ENCODE measurements at places on chromosomes 6 and 20.

GRCh38 chr6:71410164-71410566 is 121.6 kb downstream of the OGFRL1 start:
- no peak for DNase-seq

GRCh38 chr20:38452880-38453624 is 17.9 kb upstream of the SNHG17 start:
- DNase-seq: no peak

DNA sequence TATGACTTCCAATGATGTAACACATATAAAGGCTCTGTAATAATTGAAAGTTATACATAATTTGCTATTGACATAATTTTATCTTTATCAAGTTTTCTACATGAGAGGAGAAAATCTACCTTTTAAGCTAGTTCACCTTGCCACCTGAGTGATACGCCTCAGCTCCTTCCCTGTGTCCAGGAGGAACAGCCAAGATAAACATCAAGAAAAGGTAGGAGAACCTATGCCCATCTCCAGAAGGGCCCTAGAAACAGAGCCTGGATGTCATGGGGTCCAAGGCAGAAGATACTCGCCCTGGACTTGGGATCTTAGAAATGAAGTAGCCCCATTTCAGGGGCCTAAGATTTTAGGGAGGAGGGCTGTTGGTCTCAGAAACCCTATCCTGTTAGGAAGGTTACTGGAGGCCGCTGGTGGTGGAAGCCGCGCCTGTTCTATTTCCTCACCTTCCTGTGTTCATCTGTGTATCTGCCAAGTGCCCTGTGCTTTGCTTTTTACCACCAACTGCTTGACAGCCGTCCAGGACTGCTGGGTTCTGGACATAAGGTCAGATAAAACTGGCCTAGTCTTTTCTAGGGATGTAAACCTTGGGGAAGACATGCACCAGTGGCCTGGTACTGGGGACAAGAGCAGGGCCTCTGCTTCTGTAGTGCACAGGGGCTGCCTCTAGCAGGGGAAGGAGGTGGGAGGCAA is 178.5 kb downstream of the ARID1B start:
- no peak for DNase-seq

DNA sequence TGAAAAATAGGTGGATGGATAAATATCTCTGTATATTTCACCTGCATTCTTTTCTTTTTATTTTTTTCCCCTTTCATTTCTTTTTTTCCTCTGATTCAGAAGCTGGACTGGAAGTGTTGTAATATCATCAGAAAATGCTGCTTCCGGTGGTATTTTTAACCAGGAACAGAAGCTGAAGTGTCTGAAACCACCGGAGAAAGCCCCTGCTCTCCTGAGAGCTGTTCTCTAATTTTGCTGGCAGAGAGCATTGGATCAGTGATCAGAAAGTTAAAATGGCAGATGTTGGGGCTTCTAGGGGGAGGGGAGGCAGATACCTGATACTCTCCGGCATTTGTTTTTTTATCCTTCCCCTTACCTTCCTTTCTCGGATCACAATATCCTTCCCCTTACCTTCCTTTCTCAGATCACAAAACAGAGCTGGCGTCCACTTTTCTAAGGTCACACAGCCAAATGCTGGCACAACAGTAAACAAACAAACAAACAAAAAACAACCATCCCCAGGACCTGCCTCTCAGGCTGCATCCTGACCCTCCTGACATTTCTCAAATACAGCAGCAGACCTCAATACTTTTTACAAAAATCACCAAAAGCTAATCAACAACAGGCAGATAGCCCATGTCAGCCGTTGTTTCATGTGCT is 143.2 kb upstream of the ZNF217 start:
- DNase-seq: peak; percentile 44

GRCh38 chr20:43843965-43844660 is 70.5 kb upstream of the TOX2 start:
- DNase-seq: no peak

- DNase-seq: no peak
These were observed 74.9 kb upstream of the CLDN20 start for GRCh38 chr6:155188707-155189496.

- DNase-seq: no peak
These were observed 361.6 kb upstream of the RUNX2 start for GRCh38 chr6:44966449-44967092.

DNA sequence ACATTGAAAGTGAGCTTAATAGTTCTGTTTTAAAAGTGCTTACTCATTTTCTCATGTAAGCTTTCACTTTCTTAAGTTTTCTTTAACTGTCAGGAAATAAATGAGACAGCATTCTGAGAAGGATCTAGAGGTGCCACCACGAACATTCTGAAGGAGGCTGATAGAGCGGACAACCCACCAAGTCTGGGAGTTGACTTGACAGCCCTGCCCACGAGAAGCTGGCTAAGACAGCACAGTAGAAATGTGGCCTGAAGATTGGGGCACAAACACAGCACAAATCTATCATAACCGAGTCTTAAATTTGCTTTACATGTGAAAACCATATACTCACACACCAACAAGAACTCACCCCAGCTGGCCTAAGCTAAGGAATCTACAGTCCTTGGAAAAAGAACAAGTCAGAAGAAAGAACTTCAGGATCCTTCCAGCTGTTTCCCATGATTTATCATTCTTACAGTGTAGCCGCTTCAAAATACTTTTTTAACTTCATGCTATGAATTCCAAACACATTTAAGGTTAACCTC is 144.2 kb upstream of the TNFAIP3 start:
- DNase-seq: peak; percentile 73

DNA sequence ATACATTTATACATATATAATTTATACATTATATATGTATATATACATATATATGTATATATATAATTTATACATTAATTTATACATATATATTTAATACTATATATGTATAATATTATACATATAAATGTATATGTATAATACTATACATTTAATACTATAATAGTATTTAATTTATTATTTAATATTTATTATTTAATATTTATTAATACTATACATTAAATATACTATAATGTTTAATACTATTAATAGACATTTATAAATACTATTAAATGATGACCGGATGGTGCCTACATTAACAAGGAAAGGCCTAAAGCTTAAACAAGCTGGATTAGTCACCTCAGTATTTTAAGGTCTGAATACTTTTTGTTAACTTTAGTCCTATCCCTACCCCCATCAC is 145.9 kb upstream of the HTR1E start:
- DNase-seq: no peak

DNA sequence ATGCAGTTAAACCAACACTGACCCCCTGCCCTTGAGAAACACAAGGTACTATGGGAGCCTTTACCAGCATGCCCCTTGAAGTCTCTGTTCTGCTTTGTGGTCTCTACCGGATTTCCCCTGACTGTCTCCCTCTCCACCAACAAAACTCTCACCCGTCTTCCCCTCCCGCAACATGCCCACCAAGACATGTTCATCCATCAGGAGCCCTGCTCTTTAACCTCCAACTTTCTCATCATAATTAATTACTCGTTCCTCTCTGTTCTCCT is 1.1 kb downstream of the ZNF165 start:
- peak; percentile 32 for DNase-seq

DNA sequence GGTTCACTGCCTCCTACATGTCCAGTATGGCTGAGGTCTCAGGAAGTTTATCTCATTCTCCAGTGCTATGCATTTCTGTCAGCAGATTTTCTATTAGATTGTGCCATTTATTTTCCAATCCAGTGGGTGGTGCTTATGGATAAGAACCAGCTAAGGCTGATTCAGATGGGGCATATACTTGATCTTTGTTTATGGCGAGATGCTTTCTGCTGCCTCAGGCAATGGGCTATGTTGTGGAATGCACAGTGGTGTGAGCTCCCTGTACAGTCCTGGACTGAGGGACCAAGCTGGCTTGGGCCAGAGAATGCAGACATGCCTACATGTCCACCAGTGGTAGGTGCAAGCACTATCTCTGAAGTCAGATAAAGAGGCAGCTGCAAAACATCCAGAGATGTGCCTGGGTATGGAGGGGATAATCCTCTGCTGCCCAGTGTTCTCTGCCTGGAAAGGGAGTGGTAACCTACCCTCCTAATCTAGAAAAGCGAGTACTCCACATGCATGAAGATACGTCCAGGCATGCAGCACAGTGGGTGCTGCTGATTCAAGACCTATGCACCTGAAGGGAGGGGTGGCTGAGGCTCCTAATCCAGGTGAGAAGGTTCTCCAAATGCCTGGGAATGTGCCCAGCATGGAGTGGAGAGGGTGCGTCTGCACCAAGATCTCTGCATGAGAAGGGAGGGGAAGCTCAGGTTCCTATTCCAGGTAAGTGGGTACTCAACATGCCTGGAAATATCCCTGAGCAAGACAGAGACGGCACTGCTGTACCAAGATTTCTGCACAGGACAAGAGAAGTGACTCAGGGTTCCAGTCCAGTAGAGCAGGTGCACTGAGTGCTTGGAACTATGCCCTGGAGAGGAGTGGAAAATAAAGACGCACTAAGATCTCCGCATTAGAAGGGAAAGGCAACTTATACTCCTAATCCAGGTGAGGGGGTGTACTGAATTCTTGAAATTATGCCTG is 9.4 kb downstream of the CST4 start:
- DNase-seq: no peak

- DNase-seq: no peak
These were observed 67.1 kb upstream of the SLC22A23 start for GRCh38 chr6:3523966-3524365.

DNA sequence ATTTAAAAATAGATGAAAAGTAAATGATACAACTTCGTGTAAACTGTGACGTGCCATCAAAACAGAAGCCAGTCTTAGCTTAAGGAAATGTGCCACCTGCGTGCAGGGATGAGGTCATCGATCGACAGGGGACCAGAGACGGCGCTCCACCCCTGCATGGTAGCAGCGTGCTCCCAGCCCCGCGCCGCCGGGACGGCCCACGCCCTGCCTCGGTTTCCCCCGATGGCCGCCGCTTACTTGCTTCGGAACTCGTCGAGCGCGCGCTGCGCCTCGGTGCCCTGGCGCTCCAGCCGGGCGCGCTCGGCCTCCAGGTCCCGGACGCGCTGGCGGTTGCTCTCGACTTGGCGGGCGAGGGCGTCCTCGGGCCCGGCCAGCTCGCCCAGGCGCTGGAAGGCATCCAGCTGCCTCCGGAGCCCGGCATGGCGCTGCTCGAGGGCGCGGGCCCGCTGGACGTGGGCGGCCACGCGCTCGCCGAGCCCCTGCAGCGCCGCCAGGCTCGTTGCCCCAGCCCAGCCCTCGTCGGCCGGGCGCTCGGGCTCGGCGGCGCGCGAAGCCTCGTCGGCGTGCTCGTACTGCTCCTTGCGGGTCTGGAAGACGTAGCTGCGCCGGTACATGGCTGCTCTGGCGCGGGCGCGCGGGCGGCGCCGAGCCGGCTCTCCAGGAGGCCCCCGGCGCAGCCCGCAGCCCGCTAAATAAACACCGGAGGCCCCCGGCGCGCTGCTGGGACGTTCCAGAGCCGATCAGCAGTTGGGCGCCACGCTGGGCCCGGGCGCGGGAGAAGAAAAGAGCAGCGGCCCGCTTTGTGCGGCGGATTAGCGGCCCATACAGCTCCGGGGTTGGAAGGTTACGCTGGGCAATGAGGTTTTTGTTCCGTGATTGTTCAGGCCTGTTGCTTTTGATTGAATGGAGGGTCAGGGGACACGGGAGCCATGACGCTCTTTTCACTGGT is at the start of gene BFSP1:
BFSP1 (minus strand) TSS at position 664 of the 949 bp plus-strand sequence; CDS start at position 614, 50 bp downstream.
- no peak for DNase-seq

DNA sequence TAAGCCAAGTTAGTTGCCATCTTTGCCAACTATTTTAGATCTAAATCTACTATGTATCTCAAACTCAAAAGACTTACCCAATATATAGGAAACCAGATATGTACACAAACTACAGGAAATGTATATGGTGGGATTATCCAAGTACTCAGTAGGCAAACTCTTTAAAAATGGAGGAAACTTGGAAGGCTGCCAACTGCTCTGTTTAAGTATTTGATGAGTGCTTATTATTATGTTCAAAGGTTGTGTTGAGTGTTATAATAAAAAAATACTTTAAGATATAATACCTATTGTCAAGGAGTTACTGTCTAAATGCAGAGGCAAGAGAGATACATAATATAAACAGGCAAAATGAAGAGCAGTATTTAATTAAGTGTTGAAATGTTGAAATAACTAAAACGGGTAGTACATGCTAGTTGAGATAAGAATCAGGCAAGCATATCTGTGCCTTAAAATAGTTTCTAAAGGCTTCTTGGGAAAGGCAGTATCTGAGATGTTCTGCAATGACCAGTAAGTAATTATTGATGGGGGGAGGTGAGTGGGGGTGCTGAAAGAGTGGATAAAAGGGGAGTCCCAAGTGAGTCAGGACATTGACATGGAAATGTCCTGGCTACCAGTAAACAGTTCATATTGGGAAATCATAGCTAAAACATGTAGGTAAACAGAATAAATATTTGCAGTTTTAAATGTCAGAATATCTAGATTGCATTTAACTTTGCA is 6.5 kb upstream of the DST start:
- no peak for DNase-seq

DNA sequence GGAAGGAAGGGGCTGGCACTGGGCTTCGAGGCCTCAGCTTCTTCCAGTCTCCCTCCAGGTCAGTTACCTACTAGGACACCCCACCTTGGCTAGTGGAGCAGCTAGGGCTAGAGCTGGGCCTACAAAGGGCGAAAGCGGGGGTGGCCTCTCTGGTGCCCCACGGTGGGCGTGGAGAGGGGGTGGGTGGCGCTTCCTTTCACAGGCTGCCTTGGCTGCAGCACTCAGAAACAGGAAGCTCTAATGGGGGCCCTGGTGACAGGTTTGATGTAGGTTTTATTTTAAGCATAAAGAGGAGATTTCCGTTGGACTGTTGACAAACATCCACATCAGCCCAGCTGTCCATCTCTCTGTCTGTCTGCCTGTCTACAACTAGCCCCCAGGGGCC is 13.4 kb downstream of the FAM110A start:
- no peak for DNase-seq

DNA sequence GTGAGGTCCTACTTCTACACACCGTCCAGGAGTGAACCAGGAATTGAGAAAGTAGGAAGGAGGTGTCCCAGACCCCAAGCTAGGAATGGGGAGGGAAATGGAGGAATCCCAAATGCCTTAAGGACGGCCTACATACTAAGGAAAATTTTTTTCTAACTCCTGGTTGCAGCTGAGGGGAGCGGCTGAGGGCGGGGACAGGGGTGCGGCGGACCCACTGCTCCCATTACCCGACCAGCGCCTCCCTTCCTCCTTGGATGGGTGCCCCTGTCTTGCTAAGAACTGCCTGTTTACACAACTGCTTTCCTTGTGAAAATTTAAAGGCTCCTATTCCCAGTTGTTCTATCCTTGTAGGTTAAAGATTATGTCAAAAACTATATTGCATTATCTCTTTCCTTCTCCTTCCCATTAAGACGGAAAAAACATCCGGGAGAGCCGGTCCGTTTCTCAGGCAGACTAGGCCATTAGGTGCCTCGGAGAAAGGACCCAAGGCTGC is 699 bp upstream of the HSPA1B start:
- no peak for DNase-seq

GRCh38 chr6:168585441-168585840 is 144.5 kb downstream of the SMOC2 start:
- no peak for DNase-seq

- no peak for DNase-seq
These were observed 1.6 kb downstream of the HMGN3 start for GRCh38 chr6:79232696-79233462.

DNA sequence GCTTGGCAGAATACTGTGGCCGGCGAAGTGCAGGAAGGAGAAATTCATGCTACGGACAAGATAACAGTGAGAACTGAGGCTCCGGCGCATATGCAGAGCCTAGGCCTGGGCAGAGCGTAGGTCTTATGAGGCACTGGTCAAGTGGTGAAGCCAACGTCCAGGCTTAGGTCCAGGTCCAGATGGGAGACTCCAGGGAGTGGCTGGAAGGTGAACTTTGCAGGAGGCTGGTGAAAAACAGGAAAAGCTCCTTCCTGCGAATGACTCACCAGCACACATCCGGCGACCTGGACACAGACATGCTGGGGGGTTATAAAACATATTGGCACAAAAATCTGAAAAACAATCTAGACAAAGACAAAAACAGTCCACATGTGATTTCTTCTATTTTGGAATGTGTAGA is 15.4 kb downstream of the C6orf141 start:
- DNase-seq: no peak
